ENCODE measurements at places on chromosomes 4 and X.

DNA sequence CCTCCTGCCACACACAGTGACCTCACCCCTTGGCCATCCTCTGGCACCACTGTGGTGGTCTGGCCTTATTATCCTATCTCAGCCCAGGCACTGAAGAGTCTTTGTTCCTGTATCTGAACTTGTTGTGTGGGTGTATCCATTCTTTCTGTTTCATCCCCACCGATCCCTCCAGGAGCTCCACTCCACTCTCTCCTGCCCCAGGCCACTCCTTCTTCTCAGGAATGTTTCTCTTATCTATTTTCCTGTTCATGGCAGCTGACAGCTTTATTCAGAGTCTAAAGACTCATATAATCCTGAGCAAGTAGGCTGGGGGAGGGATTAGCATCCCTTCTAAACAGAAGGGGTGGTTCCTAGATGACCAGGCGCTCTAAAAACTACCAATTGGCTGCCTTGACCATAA is 150.0 kb downstream of the ANAPC10 start:
- DNase-seq: no peak

GRCh38 chrX:53479301-53479700 is 45.1 kb upstream of the HSD17B10 start:
- no peak for DNase-seq

DNA sequence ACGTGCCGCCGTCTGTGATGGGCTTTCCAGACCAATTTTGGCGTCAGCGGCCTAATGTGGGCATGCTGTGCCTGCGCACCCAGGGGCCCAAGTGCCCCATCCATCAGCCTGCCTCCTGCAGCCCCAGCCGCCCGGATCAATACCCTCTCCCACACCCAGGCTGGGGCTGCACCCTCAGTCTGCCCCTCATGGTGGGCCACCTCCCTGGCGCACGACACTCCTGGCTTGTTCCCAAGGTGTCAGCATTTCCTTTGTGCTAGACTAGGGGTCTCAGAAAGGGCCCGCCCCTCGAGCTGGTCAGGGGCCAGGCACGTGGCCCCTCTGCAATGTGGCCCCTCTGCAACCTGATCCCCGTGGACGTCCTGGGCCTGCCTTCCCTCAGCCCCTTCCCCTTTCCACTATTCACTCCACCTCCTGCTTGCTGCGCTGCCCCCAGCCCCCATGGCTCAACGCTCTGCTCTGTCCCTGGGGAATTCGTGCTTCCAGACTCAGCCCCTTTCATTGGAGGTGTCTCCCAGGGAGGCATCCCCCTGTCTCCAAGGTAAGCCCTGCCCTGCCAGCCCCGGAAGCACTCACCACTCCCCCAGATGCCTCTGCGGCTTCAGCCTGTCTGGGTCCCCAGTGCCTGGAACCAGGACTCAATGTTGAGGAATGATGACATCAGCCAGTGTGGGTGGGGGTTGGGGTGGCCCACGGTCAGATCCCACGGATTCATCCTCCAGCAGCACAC is 130.8 kb downstream of the HMX1 start:
- no peak for DNase-seq

GRCh38 chrX:17021851-17022604 is 75.6 kb downstream of the REPS2 start:
- DNase-seq: no peak

DNA sequence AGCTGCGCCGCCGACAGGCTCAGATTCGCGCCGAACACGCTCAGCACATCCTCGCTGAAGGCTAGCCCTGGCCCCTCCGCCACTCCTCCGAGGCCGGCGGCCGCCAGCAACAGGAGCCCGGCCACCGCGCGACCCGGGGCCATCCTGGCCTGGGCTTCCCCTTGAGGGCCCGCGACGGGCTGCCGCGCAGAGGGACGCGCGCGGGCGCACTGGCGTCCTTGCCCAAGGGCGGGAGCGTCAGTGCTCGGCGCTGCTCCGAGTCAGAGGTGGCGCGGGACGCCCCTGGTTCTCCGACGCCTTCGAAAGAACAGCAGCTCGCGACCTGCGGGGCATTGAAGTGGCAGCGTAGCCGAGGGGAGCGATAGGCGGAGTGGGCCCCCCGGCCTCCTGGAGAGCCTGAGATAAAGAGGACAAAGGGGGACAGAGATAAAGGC is 745 bp downstream of the SLC39A8 start:
- peak; percentile 38 for DNase-seq

DNA sequence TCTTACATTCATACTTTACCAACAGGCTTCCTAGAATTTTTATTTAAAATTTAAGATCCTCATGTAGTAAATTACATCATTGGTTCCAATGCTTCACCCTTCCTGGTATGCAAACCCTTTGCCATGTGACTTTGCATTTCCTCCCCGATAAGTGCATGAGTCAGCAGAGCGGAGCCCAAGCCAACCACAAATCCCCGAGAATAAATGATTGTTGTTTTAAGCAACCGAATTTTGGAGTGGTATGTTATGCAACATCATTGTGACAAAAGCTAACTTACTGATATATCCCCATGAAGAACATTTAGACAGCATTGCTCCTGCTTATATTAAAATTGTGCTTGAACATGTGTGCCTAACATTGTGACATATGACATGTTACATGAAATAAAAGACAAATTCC is 199.4 kb upstream of the DDX53 start:
- no peak for DNase-seq

DNA sequence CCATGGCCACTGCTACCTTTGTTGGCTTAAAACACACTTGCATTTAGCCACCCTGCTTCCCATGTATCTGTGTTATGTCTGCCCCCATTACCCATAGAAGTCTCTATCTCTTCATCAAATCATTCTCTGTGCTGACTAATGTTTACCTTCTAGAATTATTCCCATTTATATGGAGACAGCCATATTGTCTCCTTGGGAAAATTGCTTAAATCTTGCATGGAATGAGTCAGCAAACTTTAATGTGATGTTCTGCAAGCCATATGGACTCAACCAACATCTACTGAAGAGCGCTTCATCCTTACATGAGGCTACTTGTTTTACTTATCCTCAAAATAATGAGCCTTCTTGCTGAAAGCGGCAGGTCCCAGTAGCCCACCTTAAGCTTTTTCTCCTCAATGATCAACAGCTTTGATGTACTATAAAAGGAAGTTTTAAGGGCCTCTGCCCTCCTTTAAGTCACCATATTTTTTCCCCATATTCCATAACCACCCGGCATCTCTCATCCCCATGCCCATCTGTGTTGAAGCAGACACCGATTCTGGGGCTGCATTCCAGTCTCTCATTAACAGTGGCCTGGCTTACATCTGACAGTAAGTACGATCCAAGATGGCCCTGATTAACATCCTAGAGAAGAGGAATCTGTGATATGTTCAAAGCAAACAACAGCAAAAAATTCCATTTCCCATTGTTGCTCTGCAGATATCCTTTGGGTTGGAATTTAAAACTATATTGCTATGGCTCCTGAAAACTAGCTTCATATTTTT is 130.4 kb downstream of the ARHGAP6 start:
- no peak for DNase-seq

- no peak for DNase-seq
These were observed 14.7 kb downstream of the TMEM271 start for GRCh38 chr4:561426-561825.

GRCh38 chrX:81208916-81209315 is 7.0 kb downstream of the SH3BGRL start:
- no peak for DNase-seq

GRCh38 chrX:43878906-43879526 is 3.2 kb downstream of the MAOB start:
- DNase-seq: no peak

DNA sequence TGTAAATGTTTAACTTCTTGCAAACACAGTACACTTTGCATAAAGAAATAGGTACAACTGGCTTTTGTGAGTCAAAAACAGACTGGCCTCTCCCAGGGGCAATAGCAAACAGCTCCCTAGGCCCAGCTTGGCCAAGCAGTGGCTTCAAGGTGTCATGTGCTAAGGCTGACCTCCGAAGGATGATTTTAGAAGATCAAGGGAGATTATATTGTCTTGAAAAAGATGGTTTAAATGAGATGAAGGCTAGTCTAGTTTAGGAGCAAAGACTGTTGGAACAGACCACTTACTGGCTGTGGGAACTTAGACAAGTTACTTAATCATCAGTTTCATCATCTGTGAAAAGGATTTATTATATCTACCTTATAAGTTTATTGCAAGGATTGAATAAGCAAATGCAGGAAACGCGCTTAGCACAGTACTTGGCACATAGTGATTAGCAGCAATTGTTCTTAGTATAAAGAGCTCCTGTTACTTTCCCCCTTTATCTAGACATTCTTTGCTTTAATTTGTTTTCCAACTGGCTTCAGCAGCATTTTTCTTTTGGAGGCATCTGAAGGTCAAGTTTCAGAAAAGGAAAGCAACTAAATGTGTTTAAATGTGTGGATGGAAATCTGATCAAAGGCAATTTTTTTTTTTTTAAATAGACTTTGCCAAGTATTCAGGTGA is 17.2 kb downstream of the ANXA3 start:
- no peak for DNase-seq

DNA sequence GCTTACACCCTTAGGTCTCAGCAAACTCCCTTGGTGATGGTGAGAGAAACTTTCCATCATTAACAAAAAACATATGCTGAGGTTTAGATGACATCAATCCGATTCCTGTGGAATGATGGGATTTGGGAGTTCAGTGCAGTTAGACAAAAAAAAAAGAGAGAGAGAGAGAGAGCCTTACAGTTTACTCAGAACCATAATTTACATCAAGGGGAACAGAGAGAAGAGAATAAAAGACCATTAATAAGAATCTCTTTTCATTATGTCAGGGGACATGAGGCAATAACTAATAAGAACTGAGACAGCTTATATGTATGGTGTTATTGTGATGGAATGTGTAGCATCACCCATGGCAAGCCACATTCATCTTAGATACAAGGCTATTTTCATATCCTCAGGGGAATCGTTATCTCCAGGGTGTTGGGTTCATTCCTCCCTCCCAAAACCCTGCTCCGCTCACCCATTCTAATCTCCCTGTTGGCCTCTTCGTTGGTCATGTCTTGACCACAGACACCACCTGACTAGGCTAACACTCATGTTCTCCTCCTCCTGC is 175.7 kb upstream of the MXRA5 start:
- no peak for DNase-seq

DNA sequence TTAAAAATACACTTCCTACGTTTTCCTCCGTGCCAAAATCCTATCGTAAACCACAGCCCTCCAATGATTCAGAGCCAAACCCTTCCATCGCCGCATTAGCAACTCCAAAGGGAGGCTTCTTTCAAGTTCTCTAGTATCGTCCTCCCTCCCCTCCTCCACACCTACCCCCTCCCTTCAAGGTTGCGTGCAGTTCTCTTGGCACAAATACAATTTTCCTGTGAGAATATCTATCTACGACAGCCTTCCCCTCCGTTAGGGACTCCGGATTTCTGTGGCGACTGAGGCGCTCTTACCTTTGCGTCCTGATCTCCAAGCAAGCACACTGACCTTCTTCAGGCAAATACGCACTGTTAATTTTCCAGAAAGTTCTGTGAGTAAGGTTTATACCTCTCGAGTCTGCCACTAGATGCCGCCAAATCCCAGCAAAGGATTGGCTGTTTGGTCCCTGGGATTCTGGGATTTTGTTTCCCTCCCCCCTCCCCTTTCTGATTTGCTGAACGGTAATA is 1.2 kb upstream of the MORF4L2 start:
- no peak for DNase-seq

DNA sequence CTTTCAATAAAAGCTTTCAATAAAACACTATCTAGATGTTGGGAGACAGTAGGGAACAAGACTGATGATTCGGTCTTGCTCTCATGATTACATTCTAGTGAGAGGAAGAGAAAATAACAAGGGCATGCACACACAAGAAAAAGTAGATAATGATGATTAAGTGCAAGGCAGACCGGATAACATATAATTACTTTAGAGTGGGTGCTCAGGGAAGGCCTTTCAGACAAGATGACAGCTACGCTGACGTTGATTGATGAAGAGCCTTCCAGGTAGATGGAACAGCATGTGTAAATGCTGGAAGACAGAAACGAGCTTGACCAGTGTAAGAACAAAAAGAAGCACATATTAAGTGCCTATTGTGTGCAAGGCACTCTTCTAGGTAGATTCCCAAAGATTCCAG is 43.4 kb downstream of the TXK start:
- no peak for DNase-seq

DNA sequence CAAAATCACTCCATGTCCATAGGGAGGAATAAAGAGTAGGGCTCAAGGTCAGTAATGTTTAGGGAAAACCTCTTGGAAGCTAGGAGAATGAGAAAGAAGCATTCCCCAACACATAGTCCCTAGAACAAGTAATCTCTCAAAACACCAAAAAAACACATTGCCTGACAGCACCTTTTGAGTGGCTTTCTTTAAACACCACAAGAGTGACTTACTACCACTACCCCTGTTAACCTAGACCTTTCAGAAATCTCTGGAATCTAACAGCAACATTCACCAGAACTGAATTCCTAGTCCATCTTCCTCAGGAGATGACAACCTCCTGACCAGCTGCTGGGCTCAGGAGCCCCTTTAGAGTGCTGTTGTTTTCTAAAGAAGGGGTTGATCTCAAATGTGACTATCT is 142.2 kb downstream of the SOWAHB start:
- no peak for DNase-seq

- no peak for DNase-seq
These were observed 41.4 kb downstream of the JADE3 start for GRCh38 chrX:46953597-46953996.

GRCh38 chr4:171016145-171016544 is 797.1 kb upstream of the GALNTL6 start:
- DNase-seq: no peak

- DNase-seq: no peak
These were observed 142.9 kb upstream of the MBNL3 start for GRCh38 chrX:132631579-132632232.

GRCh38 chr4:98661371-98662054 is 3.1 kb upstream of the TSPAN5 start:
- DNase-seq: no peak

DNA sequence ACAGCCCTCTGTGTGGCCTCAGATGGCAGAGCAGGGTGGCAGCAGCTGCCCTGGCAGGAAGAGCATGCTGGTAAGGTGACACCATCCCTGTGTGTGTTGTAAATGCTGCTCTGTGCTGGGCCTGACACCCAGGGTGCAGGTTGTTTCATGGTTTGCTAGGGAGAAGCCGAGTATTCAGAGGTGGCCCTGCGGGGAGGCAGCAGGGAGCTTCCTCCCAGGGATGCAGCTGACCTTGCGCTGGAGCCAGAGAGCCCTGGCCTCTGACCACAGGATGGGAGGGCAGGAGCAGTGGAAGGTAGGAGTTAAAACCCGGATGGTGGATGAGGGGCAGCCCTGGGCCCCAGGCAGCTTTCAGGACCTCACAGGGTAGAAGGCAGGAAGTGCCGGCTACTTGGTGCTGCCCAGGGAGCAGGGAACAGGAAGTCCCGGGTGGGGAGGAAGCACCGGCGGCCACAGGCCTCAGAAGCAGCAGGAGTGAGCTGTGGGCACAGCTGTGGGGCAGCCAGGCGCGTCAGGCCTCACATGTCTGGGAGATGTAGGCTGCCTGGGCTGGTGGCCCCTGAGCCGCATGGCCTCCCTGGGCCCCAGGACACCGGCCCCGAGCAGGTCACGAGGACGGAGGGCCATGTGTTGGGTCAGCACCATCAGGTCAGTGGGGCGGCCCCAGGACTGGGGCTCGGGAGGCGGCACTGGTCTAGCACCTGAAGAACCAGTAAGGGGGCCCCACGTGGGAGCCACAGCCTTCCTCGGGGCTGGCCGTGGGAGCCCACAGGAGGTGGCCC is 19.1 kb downstream of the SH3BP2 start:
- peak; percentile 58 for DNase-seq
